ENCODE measurements at places on chromosomes 5 and 9.

DNA sequence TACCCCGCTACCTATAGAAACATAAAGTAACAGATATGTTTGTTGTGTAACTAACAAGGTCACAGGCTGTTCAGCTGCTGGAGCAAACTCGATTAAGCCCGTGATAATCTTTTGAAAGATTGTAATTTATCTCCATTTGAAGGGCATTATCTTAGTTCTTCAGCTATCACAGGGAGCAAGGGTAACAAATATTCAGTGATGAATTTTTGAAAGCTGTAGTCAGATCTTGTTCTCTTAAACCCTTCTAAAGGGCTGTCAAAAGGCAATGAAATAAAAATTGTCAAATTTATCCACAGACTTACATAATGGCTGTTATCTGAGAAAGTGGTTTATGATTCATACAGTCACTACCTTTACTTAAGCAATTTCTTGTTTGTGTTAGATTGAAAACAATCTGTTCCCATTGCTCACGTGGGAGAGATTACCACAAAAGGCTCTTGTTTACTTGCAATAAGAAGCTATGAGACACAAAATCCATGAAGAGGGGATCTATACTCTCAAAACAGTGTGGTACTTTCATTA, 78.3 kb upstream of the ZNF608 start:
- DNase-seq: no peak

DNA sequence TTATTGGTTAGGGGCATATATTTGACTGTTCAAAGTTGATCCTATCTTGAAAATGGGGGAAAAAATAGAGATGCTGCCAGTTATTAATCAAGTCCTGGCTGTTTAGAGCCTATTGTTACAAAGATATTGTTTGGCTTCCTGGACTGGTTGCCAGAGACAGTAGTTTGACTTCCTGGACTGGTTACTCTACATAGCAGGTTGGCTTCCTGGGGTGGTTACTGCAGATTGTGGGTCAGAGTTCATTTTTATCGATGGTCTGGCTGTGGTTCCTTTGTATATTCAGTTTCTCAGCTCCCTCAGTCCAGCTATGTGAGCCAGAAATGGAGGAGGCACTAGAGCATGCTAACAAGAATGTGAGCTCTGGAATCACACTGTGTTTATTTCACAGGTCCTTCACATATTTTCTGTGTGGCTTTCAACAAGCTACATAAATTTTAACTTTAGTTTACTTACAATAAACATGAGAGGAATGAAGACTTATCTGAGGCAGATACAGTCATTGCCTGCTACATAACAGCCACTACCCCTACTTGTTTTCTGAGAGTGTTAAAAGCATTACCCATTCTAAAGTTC, 137.6 kb downstream of the TRPM3 start:
- no peak for DNase-seq

GRCh38 chr9:111898331-111899096, 1.9 kb downstream of the UGCG start:
- DNase-seq: peak; percentile 17

DNA sequence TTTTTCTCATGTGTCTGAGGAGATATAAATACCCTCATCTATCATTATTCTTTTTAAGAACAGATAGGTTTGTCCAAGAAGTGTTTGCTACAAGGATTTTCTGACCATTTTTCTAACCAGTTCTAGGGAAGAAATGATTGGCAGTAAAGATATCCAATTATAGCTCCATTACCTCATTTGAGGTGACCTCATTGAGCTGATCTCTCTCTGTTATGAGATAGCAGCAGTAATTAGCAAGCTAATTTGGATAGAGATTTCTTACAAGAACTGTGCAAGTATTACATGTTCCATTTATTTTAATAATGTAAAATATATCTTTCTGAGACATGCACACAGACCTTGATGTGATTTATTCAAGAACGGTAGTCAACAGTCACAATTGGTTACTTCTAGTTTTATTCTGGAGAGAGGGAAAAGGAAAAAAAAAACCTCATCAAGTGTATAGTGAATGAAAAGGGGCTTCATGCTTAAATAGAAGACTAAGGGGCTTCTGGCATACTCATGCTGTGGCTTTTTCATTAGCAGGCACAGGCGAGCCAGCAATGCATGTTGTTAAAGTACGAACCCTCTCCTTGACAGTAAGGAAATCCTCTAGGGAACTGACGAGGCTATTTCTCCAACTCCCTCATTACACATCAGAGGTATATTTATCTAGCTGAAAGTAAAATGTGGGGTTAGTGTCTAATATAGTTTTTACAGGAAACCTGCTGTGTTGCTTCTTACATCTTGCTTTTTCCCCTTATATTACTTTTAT, 127.3 kb downstream of the NUDT12 start:
- DNase-seq: no peak

DNA sequence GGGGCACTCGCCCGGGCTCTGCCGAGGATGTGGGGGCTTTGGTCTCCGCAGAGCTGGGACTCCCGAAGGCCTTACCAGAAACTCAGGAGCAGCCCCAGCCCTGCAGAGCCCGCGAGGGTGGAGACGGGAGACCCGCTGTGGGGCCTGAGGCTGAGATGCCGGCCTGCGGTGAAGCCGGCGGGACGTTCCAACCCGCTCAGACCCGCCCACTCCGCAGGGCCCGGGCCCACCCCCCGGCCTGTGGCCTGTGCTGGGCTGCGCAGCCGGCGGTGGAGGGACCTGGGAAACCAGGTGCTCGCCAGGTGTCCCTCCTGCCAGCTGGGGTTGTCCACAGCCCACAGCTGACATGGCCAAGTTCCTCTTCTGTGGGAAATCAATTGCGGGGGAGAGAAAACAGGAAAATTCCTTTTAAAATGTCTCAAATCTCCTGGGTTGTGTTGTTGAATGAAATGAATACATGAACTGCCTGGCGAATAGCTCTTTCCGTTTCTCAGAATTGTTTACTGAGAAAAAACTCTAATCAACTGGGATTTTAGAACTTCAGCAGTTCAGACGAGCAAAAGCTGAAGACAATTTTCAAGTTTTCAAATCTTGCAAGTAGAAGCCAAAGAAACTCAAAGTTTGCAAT, 49.0 kb upstream of the IRX4 start:
- no peak for DNase-seq

GRCh38 chr5:144332265-144332664, 161.6 kb downstream of the KCTD16 start:
- no peak for DNase-seq

DNA sequence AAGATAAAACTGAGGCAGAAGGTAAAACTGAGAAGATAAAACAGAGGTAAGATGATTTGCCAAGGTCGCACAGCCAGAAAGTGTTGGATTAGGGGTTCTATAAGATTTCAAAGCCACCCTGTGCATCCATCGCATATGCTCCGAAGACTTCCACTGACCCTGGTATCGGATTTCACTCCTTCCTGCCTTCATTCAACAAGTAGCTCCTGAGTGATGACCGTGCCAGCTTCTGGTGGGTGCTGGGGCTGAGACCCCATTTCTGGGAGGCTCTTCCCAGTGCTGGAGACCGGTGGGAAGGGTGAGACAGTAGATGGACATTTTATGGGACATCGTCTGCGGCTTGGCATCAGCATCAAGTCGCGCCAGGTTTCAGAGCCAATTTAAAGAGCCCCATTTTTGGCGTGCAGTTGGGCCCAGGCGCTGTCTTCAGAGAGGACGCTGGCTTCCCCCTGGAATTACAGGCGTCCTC, 53.7 kb upstream of the DAB2IP start:
- DNase-seq: no peak

GRCh38 chr5:31196309-31196708, 2.8 kb downstream of the CDH6 start:
- no peak for DNase-seq

DNA sequence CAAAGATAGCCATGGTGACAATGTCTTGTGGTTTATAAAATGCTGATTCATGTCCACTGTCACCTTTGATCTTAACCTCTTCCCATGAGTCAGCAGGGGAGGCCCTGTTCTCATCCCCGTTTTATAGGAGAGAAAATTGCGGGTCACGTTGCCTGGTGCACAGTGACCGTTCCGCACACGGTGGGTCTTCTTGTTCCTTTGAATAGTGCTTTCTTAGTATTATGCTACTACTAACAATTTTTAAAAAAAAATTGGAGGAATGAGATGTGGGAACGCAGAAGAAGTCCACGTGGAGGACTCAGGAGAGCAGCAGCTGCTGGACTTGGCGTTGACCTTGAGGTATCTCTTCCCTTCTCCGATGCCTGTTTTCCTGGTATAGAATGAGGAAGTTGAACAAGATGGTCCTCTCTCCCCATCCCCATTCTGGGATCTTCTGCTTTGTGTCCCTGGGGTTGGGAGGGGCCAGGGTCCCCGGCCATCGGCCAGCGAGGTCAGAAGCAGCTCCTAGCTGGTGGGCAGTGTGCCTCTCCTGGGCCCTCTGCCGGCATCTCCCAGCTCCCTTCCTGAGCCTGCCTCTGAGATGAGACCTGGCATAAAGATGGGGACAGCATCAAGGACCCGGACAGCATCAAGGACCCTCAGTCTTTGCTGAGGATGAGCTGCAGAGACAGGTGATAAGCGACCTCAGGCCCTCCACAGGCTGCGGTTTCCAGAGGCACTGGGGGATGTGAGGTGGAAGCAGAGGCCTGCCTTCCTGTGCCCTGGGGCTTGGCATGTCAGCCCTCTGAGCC, 143.9 kb downstream of the C9orf50 start:
- no peak for DNase-seq

DNA sequence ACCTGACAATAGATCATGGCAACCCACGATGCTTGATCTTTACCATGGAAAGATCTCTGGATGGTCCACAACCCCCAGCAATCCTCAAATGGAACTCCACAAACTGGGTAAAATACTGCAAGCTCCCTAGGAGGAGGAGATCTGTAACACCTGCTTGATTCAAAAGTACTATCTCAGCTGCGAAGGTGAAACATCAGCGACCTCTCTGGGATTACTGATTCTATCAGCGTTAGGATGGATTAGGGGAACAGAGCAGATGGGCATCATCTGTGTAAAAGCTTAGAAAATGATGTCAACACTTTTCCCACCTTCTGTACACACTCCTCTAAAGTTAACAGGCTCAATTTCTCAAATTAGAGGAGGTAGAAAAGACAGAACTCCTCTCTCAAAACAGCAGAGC, 31.5 kb upstream of the TRPC7 start:
- DNase-seq: no peak

DNA sequence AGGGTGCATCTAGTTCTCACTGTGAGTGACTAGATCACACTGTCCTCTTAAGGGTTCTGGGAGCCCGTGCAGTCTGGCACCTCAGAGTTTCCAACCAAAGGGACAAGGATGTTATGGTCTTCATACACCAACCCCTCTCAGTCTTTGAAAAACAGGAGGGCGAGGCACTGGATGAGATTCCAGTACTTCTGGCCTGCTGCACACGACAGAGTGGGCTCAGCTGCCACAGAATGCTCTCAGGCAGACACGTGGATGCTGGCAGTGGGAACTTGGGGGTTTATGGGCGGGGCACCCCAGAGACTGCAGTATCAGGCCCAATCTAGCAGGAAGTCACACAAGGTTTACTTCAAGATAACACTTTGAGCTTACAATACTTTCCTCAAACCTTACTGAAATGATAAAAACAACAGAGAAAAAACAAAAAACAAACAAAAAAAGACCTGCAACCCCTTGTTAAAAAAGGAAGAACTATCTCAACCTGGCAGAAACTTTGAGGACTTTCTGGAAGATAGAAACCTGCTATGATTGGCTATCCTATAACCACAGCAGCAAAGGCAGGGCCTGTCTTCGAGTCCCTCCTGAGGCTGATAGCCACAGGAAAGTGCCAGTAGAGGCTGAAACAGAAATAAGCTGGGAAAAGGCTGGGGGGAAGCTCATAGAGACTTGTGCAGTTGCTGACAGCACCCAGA, 28.3 kb upstream of the TGFBR1 start:
- DNase-seq: no peak

GRCh38 chr9:95139126-95139525, 178.4 kb downstream of the FANCC start:
- no peak for DNase-seq

DNA sequence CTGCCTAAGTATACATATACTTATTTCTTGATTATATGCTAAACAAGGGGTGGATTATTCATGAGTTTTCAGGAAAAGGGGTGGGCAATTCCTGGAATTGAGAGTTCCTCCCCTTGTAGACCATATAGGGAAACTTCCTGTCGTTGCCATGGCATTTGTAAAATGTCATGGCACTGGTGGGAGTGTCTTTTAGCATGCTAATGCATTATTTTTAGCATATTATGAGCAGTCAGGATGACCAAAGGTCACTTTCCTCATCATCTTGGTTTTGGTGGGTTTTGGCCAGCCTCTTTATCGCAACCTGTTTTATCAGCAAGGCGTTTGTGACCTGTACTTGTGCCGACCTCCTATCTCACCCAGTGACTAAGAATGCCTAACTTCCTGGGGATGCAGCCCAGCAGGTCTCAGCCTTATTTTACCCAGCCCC, 80.9 kb downstream of the ALDH7A1 start:
- peak; percentile 49 for DNase-seq

DNA sequence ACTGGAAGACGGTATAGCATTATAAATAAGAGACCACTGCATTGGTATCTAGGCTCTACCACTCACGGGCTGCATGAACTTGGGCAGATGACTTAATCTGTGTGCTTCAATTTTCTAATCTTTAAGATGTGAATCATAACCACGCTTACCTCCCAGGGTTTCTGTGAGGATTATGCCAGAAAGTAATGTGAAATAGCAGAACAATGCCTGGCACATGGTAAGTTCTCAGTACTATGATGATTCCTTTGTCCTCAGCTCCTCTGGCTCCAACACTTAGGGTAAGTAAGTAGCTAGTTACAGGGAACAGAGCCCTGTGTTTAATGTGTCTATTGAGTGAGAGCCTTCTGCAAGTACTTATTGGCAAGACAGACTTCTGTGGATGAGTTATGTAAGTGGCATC, 31.1 kb downstream of the POU4F3 start:
- DNase-seq: no peak
